ENCODE measurements at places on chromosomes 4 and X.

GRCh38 chr4:74366367-74366911 is 1.5 kb downstream of the EREG start:
- DNase-seq: no peak

GRCh38 chr4:184383497-184384055 is 90.8 kb downstream of the IRF2 start:
- DNase-seq: no peak

- DNase-seq: no peak
Observed at GRCh38 chr4:102438396-102439235, 62.5 kb upstream of the NFKB1 start.

DNA sequence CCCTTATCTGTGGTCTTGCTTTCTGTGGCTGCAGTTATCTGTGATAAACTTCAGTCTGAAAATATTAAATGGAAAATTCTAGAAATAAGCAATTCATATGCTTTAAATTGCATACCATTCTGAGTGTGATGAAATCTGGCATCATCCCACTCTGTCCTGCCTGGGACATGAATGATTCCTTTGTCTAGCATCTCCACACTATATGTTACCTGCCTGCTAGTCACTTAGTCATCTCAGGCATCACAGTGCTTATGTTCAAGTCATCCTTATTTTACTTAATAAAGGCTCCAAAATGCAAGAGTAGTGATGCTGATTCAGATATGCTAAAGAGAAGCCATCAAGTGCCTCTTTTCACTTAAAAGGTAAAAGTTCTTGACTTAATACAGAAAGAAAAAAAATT is 14.3 kb upstream of the RAB9B start:
- no peak for DNase-seq

GRCh38 chr4:126976850-126977632 is 655.7 kb upstream of the INTU start:
- DNase-seq: no peak

GRCh38 chr4:116599859-116600258 is 485.5 kb downstream of the TRAM1L1 start:
- no peak for DNase-seq

GRCh38 chr4:1291996-1292702 is 2.5 kb downstream of the MAEA start:
- no peak for DNase-seq

DNA sequence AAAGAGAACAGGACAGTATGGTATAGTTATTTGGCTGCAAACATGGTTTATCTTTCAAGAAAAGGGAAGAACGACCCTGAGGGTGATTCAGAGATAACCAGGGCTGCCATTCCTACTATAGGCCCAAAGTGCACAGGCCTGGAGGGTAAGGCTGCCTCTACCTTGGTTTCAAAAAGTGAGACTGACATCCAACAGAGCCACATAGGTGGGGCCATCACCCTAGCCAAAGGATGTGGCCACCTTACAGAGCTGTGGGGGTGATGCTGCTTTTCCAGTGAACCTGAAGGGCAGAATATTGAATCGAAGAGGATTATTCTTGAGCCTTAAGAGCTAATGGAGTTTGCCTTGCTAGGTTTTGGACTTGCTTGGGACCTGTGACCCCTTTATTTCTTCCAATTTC is 15.7 kb downstream of the SH2D1A start:
- no peak for DNase-seq

DNA sequence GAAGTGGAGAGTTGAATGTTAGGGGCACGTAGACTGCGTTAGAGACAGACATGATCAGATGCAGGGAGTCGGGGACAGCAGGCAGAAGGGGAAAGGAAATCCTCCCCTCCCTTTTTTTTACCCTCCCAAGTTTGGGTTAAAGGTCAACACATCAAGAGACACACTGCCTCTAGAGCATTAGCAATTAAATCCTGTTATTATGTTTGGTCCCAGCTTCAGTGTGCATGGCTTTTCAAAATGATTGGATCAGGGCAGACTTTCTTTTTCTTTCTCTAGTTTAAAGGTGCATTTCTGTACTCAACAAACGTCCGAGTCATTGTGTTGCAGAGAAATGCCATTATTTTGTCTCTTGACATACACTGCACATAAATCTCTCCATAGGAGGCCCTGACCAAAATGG is 63.9 kb downstream of the USP26 start:
- no peak for DNase-seq

DNA sequence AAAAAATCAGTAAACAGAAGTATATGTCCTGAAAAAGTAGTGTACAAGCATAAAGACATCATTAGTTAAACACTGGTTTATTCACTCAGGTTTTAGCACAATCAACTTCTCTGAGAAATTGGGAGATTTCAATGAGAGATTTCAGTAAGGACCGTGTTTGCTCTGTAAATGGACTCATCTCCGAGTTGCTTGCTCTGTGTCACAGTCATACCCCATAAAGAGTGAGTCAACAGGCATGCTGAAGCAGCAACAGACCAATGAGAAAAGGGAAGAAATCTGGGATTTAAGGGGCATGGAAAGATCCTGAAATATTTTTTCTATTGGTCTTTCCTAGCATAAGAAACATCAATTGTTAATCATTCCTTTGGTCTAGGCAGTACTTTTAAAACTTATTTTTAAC is 4.7 kb downstream of the GLUD2 start:
- DNase-seq: no peak

DNA sequence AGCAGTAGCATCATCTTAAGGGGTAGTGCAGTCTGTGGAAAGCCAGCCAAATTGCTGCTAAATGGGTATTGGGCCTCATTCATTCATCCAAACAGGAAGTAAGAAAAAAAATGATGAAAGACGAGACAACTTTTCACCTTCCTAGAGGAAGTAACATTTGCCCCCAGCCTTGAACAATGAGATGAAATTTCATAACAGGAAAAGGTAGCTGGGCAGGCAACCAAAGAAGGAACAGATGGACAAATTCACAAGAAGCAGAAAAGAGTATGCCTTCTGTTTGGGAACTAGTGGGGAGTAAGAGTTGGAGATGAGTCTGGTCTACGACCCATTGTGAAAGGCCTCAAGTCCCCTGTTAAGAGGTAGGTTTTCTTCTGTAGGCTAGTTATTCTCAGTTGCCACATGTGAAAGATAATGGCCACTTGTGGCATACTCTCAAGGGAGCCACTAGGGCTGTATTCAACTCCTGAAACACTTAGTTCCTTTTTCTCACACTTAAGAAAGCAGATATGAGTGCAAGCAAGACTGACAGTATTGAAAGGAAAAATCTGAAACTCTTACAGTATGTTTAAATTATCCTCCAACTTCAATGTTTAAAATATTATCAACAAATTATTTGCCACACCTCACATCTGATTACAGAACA is 190.4 kb downstream of the AR start:
- no peak for DNase-seq

DNA sequence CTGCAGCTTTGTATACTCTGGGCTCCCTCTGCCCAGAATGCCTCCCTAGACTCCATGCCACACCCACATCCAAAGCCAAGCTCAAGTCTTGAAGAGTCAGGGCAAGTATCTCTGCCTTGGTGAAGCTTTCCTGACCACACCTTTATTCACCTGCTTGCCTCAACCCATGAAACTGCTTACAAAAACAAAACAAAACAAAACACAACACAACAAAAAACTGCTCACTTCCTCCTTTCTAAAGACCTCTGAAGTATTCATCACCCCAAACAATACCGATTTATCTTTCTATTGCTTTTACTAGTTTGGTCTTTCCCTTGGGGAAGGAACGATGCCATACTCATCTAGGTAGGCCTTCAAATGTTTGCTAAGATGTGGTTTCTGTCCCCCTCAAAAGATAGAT is 45.0 kb downstream of the TMEM165 start:
- DNase-seq: no peak

DNA sequence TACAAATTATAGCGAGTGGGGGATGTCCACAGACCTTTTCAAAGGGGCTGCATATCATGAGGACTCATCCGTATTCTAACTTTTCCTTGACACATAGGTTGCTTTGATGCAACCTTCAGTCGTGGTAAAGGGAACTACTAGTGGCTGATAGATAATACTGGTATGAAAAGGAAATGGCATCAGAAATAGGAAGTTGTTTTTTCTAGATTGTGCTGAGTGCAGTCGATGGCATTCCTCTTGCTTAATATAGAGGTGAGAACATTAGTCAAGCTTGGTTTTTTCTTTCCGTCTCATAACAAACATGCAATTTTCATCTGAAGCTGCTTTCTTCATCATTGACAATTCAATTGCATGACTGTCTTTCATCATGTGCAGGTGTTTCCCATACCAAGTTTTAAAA is 16.6 kb downstream of the ENPEP start:
- DNase-seq: no peak

- DNase-seq: no peak
Observed at GRCh38 chrX:97123001-97123400, 239.3 kb downstream of the RPA4 start.

DNA sequence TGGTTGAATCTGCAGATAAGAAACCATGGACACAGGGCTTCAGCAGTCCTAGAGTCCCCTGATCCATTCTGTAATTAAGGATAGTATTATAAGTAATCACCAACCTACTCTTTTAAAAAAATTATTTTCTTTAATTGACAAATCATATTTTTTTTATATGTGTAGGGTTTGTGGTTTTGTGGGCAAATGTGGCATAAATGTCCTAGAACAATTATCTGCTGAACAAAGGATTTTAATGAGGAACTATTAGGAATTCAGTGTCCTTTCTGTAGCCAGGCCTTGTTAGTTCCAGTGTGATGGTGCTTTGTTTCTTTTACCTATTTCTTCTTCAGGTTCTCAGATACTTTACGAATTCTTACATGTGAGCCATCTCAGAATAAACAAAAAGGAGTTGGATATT is 32.4 kb downstream of the PRIMPOL start:
- DNase-seq: no peak

DNA sequence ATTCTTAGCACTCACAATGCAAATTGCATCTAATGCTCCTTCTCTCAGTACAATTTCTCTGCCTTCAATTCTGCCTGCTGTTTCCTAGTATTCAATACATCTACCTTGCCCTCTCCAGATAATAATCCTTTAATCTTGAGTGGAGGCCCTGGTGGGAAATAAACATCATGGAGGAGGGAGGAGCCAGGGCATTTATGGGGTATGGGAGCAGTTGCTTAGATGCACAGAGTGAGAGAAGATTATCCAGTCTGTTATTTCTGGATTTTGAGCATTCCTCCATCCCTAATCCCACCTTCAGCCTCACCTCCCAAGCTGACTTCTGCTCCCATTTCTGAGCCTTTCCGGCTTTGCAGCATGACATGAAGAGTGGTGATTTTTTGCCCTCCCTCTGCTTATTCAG is 127.9 kb upstream of the PPP3CA start:
- DNase-seq: no peak

- no peak for DNase-seq
Observed at GRCh38 chrX:105910563-105911105, 88.3 kb downstream of the NRK start.

- DNase-seq: no peak
Observed at GRCh38 chr4:24550441-24551175, 33.7 kb downstream of the DHX15 start.

- no peak for DNase-seq
Observed at GRCh38 chr4:176782794-176783193, 9.9 kb downstream of the VEGFC start.

GRCh38 chrX:111123606-111124179 is 27.7 kb downstream of the PAK3 start:
- DNase-seq: no peak

GRCh38 chrX:3204606-3205005 is 141.8 kb downstream of the MXRA5 start:
- no peak for DNase-seq

GRCh38 chrX:115553171-115553570 is 7.8 kb upstream of the PLS3 start:
- DNase-seq: no peak

DNA sequence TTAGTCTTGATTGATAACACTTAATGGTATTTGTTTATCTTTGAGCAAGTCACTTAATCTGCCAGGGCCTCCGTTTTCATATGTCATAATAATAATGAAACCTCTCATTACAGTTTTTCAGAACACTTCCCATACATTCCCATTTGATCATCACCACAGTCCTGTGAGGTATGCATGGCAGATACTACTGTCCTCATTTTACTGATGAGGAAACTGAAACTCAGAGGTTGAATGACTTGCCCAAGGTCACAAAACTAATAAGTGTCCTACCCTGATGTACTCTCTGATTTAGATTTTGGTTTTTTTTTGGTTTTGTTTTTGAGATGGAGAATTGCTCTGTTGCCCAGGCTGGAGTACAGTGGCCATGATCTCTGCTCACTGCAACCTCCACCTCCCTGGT is 25.7 kb downstream of the ZFX start:
- DNase-seq: no peak

DNA sequence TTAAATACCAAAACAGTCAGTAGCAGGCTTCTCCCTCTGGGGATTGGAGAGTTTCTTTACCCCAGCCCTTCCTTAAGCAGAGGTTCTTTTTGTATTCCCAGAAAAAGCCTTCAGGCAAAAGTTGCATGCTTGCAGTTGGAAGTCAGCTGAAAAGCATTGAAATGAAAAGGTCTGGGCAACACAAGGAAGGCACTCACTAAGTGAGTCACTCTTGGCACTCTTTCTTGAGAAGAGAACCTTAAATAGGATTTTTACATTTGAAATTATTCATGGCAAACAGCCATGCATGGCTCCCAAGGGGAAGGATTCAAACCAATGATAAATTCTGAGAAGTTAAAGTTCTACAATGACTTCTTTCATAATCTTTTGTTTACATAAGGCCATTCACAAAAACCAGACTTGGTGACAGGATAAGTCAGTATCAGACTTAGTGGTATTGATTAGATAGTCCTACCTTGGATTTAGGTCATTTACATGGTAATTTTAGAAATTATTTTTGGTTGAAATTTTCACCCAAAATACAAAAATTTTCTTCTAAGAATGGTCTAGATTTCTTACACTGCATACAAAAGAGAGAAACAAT is 2068.9 kb downstream of the PCDH7 start:
- no peak for DNase-seq

GRCh38 chrX:136616987-136617685 is 30.8 kb upstream of the CD40LG start:
- DNase-seq: peak; percentile 57
